Left colon (tissue), 2 donors: ENCODE measurements at places on chromosomes 3 and 15.

DNA sequence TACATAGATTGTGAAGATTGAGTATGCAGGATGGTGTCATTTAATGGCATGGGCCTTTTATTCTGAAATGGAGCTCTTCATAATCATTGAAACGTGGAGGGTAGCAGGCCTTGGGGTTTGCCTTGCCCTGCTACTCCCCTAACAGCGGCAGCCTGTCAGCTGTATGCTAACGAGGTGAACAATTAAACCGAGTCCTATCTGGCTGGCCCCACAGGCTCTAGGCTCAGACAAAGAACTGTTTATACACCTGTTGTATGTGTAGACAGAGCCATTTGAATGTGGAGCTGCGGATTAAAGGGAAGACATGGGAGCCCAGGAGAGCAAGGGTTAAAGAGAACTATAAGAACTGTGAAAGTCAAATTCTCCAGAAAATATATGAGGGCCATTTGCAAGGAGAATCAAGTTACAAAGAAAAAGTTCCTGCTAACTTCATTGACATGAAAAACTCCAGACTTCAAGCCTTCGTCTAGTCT lies 116.7 kb upstream of the CGNL1 start:
- DNase-seq, result peak; percentile 36

- DNase-seq, result no peak
Measured at GRCh38 chr15:92452143-92452542, 58.5 kb downstream of the ST8SIA2 start.

DNA sequence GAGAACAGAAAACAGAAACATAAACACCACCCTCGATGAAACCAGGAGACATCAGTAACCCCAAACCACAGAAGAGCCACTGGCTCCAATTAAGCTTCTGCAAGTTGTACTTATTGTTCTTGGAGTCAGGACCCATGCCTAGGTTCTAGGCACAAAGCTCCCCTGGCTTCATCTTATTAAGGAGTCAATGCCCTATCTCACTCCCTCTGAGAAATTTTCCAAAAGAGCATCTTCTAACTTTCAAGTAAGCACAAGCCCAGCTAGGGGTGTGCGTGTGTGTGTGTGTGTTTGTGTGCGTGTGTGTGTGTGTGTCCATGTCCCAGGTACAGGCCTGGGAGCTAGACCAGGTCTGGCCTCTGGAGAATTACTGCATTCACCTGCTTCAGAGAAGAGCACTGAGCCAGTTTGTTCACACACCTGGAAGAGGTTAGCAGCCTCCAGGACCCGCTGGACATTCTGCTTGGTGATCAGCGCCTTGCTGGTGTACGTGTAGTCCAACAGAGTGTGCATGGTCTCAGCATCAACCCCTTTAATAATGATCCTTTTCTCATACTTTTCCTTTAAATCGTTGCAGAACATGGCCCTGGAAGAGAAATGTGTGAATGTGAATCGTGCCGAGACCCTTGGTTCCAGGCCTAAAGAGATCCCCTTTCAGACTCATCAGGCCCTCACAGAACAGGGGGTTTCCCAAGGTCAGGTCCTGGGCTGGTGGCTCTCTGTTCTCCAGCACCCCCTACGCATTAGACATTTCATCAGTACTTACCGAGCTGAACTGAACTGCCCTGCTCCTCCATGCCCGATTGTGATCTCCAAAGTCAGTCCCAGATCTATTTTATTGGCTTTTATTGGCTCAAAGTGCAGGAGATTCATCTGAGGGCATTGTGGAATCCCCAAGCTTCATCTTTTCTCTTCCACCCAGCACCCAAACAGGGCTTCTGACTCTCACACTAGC lies 27.8 kb downstream of the KLHL6 start:
- no peak for DNase-seq

DNA sequence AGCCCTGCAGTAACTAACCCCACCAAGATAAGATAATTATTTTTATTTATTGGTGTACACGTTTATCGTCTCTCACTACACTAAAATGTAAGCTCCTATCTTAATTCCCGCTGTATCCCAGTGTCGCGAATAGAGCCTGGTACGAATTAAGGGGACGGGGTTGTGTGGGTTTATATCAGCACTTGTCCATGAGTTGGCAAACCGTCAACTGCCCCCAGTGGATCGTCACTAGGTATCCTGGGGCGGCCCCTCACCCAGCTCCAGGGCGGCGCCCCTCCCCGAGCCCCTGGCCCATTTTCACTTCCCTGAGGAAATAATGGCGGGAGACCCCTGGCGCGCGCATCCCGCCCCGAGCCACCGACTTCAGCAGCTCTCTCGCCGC lies 465 bp downstream of the RUVBL1 start:
- no peak for DNase-seq

DNA sequence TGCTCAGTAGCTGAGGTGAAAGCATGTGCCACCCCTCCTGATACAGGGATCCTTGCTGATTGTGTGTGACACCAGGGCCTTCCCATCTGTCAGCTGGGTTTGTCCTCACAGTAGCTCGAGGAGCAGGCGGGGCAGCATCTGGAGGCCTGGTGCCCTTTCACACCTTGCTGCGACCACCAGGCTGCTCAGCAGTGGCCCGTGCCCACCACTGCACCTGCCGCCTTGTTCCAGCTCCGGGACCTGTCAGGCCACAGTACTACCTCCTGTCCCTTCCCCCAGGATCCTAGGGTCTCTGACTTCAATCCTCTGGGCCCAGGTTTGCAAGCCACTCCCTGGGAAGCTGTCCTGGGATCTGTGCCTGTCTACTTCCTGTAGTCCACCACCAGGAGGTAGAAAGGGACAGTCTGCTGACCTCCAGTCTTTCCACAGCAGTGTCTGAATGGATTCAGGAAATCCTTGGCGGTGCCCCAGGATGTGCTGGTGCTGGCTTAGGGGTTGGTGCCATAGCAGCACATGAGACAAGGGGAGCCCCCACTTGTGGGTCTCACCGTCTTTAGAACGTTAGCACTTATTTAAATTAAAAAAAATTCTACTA lies 27.5 kb downstream of the APBA2 start:
- no peak for DNase-seq

GRCh38 chr3:83813176-83813575 lies 1145.6 kb upstream of the CADM2 start:
- no peak for DNase-seq

DNA sequence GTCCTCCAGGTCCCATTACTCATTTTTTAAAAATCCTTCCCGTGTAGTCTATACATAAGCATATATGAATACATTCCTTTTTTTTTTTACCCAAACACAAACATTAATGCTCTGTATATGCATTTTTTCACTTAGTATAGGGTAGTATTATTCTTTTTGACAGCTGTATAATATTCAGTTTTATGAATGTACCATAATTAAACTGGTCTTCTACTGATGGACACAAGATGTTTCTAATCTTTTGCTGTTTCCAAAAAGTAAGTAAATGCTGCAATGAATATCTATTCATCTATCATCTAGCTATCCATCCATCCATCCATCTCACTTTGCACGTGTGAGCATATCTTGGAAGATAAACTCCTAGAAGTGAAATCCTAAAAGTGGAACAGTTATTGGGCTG lies 110.8 kb downstream of the IGF2BP2 start:
- no peak for DNase-seq

DNA sequence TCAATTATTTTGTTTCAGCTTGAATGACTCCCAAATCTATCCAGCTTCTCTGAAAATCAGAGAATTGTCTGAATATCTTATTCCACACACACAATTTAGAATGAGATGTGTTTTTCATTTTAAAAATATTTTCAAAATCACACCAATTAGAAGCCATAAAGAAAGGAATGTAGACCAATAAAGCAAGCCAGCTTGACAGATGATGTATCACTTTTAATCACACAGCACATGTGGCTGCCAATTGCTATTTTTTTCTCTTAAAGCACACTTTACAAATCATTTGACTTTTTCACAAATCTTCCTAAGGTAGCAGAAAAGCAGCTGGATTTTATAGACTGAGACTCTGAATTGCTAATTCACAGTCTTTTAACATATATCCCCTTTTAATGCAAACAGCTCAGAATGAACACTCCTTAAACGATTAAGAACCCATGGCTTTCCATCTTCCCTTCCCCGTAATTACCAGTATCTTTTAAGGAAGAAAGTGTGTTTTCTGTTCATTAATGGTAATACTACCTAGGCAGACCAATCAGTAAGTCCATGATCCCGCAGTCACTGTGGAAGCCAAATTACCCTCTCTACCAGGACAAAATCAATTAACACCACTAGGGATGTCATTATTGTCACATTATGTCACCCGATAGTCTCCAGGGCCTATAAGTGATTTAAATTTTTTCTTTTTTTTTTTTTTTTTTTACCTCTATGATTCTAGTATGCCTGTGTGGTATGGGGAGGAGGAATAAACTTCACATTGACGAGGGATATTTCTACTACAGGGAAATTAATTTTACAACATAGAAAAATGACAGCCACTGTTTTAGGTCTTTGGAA lies 250.0 kb upstream of the VEPH1 start:
- no peak for DNase-seq

GRCh38 chr3:6860954-6861624 lies at the start of gene GRM7:
GRM7 (plus strand) TSS chr3:6861115.
- DNase-seq, result peak; percentile 7

GRCh38 chr3:146968204-146968651 lies 363.1 kb upstream of the PLSCR5 start:
- DNase-seq, result no peak

- DNase-seq, result no peak
Measured at GRCh38 chr15:74830868-74831267, 4.4 kb downstream of the CPLX3 start.

- no peak for DNase-seq
Measured at GRCh38 chr15:24008476-24008875, 321.4 kb upstream of the NDN start.

GRCh38 chr15:77589839-77590238 lies 42.9 kb downstream of the LINGO1 start:
- no peak for DNase-seq

DNA sequence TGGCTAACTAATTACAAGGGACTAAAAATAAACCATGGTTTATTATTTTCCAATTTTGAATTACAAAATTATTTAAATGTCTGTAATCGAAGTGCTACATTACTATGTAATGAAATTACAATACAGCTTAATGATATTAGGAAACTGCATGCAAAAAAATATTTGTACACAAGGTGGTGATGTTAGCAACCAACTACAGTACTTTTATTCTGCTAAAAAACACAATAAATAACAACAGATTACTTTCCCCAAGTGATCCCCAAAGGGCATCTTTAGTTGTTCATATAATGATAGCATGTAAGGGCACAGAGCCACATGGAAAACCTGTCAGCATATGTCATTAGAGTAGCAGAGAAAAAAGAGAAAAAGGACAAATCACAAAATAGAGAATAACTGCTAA lies 147.5 kb upstream of the SOX2 start:
- DNase-seq, result no peak

DNA sequence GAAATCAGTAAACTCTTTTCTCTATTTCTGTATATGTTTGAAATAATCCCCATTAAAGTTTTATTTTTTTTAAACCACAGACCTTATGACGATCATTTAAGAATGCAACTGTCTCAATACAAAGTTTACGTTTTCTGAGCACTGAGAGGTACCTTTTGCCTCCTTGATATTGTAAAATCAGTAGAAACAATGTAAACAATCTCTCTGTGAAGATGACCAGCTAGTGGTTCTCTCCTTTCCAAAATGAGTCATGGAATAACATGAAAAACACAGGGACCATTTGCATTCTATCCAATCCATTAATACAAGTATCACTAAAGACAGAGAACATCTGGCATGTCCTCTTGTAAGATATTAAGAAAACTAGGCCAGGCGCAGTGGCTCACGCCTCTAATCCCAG lies 48.8 kb downstream of the RAD18 start:
- DNase-seq, result no peak

DNA sequence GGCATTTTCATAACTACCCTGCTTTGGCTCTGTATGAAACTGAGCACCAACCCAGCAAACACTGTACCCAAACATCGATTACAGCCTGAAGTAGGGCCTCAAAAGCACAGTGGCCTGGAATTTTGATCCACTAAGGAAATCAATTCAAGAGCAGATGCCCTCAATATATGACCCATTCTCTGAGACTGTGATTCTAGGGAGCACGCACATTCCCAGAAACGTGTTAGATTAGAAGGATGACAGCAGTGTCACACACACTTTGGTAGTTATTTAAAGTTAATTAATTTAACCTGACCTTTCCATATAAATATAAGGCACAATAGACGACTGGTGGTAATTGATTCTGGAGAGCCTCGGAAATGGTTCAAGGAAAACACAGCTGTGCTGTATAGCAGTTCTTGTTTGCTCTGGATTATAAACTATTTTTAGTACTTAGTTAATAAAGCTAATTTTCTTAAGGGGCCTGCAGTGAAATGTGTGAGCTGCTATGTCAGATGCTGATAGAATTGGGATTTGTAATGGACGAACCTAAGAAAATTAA lies 126.3 kb upstream of the ZNF385D start:
- no peak for DNase-seq

- no peak for DNase-seq
Measured at GRCh38 chr3:79587150-79587549, 180.6 kb downstream of the ROBO1 start.

DNA sequence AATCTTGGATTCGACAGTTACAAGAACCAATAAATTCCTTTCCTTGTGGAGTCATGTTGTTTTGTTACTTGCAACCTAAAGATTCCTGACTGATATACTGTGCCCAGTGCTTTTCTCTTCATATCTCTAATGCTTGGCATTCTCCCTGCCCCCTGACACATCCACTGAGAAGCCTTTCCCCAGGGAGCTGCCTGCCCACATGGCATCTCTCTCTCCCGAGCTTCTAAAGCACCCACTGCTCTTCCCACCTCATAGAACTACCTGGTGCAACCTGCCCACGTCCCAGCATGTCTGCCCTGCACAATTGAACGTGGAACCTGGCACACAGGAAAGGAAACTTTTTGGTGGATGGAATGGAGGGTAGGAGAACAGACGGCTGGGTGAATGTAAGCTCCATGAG lies 6.8 kb downstream of the CYP8B1 start:
- DNase-seq, result no peak

DNA sequence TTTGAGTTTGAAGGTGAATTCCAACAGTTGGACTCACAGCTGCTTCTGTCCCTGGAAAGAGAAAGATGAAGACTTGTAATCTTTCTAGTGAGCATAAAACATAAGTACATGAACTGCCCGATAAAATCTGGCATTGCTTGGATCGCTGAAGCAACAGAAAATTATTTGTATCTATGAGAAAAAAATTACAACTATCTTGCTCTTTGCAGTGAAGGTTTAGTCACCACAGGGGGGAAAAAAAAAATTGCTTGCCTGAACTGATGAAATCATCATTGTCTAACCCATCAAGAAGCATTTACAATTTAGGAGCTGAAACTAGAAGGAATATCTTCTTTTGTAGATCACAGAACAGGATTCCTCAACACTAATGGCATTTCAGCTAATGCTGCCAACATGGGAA lies 20.0 kb downstream of the TMEM207 start:
- no peak for DNase-seq
